NCI-H1436 treated with DMSO at 0.1 percent for 48 hours (cell line): ENCODE measurements at places on chromosomes 6 and 20.

DNA sequence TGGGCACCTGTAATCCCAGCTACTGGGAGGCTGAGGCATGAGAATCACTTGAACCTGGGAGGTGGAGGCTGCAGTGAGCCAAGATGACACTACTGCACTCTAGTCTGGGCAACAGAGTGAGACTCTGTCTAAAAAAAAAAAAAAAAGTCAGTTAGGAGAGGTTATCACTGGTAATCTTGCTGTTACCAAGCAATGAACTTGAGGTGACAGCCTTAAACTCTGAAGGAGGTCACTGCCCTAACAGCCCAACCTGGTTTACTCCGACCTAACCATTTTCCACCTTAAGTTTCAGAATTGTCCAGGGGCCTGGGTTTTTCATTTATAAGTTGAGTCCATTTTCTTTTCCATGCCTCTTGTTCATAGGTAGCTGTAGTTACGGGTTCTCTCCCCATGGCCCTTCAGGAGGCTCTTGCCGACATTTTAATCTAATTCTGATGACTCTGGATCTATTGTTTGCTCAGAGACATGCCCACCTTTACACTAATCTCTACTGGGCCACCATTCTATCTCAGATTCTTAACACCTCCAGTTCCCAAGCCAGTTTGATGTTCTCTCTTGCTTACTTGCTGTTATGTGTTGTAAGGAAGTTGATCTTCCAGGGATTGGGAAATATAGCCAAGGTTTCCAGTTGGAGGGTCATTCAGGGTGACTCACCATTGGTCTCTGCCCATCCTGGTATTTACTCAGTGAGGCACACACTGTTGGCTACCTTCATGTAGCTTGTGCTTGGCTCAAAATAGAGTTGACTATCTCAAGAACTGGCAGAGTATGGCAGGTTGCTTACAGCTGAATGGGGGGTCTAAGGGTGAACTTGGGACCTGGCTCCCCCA is 29.1 kb downstream of the SHLD1 start:
- no peak for DNase-seq

DNA sequence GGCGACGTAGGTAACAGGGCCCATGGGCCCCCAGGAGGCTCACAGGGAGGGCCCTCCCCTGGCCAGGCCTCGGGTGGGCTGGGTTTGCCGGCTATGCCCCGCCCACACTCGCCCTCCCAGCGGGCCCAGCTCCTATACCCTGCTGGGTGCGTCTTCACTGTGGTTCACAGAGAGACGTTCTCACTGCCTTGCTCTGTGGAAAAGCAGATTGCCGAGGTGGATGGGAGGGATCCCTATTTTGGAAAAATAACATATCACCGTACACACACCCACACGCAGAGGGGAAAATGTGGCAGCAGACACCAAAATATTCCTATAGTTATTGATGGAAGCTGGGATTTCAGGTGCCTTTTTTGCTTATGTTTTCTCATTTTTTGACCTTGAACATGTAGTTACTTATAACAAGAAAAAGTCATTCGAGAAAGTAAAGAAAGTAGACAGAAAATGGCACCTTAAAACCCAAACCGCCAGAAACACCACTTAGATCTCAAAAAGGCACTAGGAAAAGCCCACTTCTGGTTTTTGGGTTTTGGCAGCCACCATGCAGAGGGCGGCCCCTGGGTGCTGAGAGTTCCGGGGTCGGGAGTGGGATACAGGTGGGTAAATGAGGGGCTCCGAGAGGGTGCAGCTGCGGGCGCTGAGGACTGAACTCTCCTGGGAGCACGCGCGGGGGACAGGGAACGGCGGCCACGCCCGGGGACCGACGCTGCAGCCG is 49.4 kb downstream of the TMEM242 start:
- DNase-seq = peak; percentile 61

DNA sequence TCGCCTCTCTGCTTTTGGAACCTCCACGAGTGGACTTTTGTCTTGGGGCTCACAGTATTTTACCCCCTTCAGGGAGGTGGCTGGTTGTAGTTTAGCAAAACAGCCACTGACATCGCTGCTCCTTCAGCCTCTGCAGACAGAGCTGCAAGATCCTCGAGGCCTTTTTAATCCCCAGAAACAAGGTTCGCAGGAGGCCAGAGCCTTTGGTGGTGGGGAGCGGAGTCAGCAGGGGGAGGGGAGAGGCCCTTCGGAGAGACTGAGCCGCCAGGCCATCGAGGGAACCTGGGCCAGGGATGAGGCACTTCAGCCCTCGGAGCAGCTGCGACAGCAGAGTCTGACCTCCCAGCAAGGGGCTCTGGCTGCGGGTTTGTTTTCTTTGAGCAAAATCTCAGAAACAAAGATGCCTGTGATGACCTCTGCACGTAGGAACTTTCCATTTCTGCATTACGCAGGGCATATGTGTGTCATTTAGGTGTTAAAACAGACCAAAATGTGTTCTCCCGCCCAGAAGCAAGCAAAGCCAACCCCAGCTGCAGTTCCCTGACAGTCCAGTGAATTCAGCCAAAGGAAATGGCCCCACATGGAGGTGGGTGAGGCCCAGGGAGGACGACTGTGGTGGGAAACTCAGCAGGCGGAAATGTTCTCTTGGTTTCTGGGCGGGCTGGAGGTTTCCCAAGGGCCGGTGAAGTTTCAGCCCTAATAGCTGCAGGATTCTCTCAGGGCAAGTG is 171.2 kb upstream of the SULF2 start:
- DNase-seq = no peak

- no peak for DNase-seq
Measured at GRCh38 chr6:98832284-98833056, 1.9 kb upstream of the POU3F2 start.
